ENCODE measurements at places on chromosomes 2 and 18. TPM values are rescaled to one million over a fixed set of nuclear protein-coding genes. Genes with fewer than 3 reads are reported as not detected.

GRCh38 chr18:26618135-26618534 lies 69.8 kb upstream of the KCTD1 start:
- DNase-seq = no peak

DNA sequence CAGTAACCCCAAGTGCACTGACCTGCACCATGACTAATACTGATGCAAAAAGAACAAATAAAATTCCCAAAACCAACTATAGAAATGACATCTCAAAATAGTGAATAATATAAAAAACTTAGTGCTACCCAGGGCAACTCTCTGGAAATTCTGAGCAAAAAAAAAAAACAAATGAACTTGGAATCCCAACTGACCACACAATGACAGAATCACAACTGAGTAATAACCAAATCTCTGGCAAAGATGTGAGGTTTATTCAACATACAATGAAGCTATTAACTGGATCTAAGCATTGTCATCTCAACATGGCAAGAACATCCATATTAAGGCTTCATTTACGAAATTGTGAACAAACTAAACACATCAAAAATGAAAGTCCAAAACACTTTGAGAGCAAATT lies 22.7 kb downstream of the EXOC6B start:
- DNase-seq = no peak

DNA sequence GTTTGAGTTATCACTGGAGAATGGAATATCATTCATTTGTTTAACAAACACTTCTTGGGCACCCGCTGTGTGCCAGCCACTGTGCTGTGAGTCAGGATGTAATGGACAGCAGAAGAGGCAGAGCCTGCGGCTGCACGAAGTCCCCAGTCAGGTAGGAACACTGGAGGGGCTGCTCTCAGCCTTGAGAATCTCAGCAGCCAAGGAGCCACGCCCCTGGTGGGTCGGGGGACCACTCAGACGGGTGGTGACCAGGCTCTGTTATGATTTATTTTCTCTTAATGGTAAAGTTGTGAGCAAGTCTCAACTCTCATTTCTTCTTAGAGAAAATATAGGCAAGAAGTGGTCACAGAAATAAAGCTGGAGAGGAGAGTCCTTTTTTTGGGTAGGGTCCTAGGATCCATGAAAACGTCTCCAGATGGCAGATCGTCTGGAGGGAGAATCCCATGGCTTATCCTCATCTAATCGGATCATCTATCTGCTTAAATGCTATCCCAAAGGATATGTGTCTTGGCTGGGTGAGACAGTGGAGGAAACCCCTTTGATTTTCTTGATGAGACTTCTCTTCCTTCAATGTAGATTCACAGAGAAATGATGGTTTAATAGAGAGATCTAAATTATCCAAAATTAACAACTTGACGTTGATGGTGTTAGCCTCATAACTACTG lies 129.1 kb upstream of the LGALSL start:
- DNase-seq = no peak

DNA sequence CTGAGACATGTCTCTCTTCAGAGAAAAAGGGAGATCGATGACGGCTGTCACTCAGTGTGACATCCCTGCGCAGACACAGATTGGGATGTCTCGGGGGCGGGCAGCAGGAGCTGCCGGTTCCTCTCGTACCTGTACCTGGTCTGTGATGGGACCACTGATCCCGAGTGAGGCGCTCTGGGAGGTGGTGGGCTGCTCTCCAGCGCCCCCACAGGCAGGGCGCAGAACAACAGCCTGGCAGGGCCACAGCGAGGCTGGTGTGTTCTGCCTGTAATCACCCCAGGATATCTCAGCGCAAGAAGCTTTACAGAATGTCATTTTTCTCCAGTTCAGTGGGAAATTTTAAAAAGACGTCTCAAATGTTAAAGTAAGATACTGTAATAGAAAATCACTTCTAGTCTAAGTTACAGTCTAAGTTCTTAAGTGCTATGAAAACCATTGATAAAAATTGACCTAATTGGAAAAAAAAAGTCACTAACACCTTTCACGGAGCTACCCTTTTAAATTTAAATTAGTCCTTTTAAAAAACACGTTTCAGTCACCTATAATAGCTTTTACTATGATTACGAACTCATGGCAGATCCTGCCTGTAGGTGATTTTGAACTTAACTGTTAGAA lies 189.8 kb downstream of the SNTG2 start:
- DNase-seq = peak; percentile 78

DNA sequence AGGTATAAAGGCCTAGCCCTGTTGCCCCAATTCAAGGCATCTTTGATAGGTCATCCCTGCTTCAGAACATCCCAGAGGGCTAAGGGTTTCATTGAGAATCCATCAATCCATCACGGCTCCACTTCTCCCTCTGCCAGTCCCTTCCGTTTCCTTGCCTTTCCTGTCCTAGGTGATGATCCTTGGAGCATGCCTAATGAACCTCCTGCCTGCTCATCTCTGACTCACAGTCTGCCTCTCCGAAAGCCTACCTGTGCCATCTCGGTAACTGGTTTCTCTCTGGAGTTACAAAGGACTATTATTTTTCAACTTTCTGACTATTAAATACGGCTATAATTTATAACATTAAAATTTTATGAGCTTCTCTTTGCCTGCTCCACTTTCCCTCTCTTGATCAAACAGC lies 36.7 kb upstream of the OSBPL6 start:
- DNase-seq = no peak

DNA sequence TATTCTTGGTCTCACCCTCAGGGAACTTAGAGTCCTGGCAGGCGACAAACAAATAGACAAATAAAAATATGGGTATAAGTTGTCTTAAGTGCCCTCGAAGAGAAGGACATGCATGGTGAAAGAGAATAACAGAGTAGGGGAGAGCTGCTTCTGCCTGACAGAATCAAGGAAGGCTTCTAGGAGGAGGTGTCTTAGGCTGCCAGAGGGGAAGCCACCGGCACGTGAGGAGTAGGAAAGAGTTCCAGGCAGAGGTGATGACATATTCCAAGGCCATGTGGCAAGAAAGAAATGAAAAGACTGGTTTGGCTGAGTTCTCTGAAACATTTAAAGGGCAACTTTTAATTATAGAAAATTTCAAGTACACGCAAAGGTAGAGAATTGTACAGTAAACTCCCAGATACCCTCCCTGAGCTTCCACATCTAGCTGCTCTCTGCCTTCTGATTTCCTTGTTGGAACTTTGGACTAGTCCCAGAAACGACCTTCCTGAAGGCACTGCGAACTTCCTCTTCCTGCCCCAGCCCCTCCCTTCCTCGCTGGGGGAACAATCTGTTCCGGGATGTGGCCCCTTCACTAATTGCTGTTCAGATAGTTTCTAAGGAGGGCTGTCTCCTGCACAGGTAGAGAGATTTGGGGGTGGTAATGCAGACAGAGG lies 91.7 kb downstream of the DYSF start:
- DNase-seq = no peak

GRCh38 chr2:226063704-226064440 lies 664.4 kb downstream of the NYAP2 start:
- no peak for DNase-seq

- DNase-seq = no peak
These were observed 284.6 kb upstream of the UBE2E3 start for GRCh38 chr2:180695586-180696401.

GRCh38 chr18:68865021-68865420 lies 67.1 kb downstream of the CCDC102B start:
- no peak for DNase-seq

DNA sequence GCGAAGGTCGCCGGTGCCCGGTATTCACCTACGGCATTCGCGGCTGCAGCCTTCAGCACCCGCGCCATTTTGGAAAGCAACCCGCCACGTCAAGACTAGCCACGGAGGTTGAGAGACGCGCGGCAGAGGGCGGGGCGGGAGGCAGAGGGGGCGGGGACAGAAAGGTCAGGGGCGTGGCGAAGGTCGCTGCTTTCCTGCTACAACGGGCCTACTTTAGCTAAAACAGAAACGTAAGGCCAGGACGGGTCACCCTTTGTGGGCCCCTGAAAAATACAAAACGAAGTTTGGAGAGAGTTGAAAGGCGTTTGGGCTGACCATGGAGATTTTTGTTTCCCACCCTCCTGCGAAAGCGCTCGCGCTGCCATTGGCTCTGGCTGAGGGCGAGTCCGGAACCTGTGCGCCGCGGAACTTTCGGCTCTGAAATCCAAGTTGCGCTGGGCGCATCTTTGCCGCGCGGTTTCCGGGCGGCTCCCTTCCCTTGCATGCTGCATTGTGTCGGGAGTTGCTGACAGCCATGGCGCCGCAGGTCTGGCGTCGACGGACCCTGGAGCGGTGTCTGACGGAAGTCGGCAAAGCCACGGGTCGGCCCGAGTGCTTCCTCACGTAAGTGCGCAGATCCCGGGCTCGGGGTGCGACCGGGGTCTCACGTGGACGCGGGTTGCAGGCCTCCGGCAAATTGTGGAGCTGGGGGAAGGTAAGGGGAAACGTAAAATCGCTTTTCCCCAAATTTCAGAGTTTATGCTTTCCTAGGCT lies at the start of the genes MCEE and MPHOSPH10:
Gene MCEE (minus strand): TSS at position 78 of the 753 bp plus-strand sequence. CDS start 10 bp downstream, at position 68.
Gene MPHOSPH10 (plus strand): TSS at position 483 of the 753 bp plus-strand sequence. CDS start 32 bp downstream, at position 515.
- DNase-seq = peak; percentile 96

GRCh38 chr18:5948237-5948636 lies 52.9 kb upstream of the TMEM200C start:
- DNase-seq = no peak

- no peak for DNase-seq
These were observed 39.5 kb downstream of the ZNF804A start for GRCh38 chr2:184637781-184638180.

DNA sequence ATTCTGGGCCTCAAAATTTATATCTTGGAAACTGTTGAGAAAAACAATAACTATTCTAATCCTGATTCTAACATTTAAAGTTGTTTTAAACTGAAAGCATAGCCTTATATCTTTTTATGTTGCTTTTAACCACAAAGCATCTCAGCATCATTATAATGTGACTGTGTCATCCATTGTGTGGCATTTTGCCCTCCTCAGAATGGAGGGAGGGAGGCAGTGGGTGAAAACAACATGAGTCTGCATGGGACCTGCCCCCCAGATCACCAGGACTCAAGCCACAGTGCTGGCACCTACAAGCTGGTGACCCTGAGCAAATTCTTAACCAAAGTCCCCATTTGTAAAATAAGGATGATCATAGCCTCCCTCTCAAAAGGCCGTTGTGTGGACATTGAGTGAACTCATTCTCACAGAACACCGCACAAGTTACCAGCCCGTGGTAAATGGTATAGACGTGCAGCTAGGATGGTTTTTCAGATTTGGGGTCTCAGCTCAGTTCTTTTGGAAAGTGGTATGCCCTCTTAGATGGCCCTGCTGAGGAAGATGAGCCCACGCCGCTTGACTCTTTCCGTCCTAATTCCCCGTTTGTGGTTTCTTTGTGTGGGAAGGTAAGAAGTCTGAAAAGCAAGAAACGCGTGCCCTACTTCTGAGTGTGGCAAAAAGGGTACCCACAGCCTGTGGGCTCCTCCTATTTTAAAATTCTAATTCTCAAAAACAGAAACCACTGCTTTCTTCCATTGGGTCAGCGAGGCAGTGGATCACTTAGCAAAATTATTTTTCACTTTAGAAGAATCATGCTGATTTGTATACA lies 305.0 kb upstream of the ID2 start:
- no peak for DNase-seq

GRCh38 chr2:160308476-160308875 lies 108.4 kb upstream of the ITGB6 start:
- DNase-seq = no peak

DNA sequence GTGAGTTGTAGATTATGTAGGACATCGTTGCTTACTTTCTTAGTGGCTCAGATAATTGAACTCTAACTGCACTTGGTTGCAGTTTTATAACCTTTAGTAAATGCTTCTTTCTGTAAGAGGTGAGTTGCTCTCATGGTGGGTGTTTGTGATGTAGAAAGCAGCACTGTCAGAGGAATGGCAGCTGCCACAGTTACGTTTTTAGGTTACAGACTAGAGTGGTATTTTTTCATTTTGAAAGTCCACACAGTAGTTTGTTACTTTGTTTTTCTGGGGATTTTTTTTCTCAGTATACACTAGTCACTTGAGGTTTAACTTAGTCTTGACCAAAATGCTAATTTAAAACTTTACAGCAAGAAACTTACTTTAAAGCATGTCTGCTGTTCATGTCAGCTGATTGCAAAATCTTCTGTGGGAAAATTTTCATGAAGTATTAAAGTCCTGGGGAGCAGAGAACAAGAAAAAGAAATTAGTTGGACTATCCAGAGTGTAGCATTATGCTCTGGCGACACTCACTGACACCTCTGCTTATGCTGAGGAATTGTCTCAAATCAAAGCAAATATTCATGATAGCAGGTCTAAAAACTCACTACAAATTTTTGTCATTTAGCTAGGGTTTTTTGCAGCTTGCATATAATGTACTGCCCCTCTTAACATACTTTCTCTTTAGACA lies 14.8 kb downstream of the AFTPH start:
- DNase-seq = no peak

- DNase-seq = no peak
These were observed 199.2 kb downstream of the KLHL29 start for GRCh38 chr2:23584054-23584745.

GRCh38 chr2:222408684-222409083 lies 15.7 kb upstream of the SGPP2 start:
- no peak for DNase-seq

GRCh38 chr2:44936715-44937687 lies 4.5 kb upstream of the SIX3 start:
- peak; percentile 81 for DNase-seq

- DNase-seq = peak; percentile 24
These were observed 20.1 kb upstream of the BMPR2 start for GRCh38 chr2:202355993-202356505.

DNA sequence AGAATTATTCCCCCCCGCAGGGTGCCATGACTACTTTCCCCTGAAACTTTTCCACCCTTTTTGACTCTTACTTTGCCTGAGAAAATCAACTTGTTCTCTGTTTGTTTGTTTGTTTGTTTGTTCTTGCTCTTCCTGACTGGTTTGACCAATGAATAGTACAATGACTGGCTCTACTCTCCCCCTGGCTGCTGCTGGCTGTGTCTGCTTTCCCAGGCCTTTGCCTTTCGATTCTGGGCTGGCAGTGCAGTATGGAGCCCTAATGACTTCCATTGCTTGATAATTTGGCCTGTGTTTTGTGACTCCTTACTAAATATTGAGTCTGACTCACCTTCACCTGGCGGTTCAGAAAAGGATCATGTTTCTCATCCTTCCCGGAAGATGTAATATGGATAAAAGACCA lies 241.1 kb downstream of the TMEM182 start:
- DNase-seq = no peak

The UCN gene
- 0.59 TPM for total RNA-seq

The ELOA2 gene
- total RNA-seq = not detected

The MC2R gene
- total RNA-seq = not detected

The MAP3K19 gene
- not detected for total RNA-seq

The APLF gene
- total RNA-seq = 6.6 TPM

The RFTN2 gene
- 1.0 TPM for total RNA-seq

The POU3F3 gene
- 0.24 TPM for total RNA-seq

The CPLX4 gene
- not detected for total RNA-seq

All from GM23338 (cell line).